Epithelial cell of proximal tubule (primary cell): ENCODE measurements at places on chromosomes 12 and 14. TPM values are rescaled to one million over a fixed set of nuclear protein-coding genes. Genes with fewer than 3 reads are reported as not detected.
A peak's percentile ranks its signal among the peaks of the same experiment; 100 is the strongest.

Gene SCNN1A
- total RNA-seq, result 15.6 and 52.2 TPM in 2 replicates

Gene KRT5
- not detected in 2 replicates for total RNA-seq

Gene PTGER2
- 2.2 TPM in 2 replicates for total RNA-seq

Gene GCH1
- 13.5 and 15.0 TPM in 2 replicates for total RNA-seq

Gene C12orf54
- total RNA-seq, result not detected in 2 replicates

Gene SARNP
- 155 and 203 TPM in 2 replicates for total RNA-seq

Gene HRK
- total RNA-seq, result not detected in 2 replicates

Gene GOLGA5
- 23.4 and 25.0 TPM in 2 replicates for total RNA-seq

DNA sequence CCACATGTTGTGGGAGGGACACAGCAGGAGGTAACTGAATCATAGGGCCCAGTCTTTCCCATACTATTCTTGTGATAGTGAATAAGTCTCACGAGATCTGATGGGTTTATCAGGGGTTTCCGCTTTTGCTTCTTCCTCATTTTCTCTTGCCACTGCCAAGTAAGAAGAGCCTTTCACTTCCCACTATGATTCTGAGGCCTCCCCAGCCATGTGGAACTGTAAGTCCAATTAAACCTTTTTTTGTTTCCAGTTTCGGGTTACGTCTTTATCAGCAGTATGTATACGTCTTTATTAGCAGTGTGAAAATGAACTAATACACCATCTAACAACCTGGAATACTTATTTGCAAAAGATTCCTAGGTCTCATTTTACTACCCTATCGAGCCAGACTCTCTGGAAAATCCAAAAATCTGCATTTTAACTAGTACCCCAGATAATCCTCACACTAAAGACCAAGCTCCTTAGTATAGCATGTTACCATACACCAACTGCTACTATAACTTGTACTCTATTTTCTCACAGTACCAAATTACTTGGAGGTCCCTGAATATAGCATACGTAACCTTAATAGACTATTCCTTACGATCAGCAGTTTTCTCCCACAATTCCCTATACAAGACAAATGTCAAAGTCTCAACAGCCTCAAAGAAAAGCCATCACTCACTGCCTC lies 11.5 kb downstream of the GTF2A1 start:
- DNase-seq, result no peak

DNA sequence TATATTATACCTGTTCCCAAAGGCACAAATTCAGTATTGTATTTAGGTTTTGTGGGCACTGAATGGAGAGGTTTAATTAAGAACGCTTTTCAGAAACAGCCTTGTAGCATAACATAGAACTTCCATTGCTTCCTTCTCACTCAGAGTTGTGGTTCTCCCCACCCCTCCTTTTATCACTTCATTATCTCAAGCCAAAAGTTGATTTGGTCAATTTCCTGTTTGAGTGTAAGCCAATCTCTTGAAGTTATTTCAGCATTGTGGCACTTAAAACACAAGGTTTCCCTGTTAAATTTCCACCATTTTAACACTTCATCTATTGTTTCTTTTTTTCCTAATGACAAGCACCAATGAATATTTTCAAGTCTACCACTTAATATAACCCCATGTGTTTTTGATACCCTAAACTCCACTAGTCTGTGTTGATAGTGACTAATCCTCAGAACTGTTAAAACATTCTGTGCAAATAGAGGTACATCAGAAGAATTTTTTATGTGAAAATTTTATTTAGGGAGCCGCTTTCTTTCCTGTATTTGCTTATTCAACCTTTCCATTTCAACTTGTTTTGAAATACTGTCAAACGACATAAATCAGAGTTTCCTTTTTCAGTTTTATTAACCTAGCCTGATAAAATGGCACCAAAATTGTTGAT lies 340.1 kb downstream of the BCAT1 start:
- no peak for DNase-seq

DNA sequence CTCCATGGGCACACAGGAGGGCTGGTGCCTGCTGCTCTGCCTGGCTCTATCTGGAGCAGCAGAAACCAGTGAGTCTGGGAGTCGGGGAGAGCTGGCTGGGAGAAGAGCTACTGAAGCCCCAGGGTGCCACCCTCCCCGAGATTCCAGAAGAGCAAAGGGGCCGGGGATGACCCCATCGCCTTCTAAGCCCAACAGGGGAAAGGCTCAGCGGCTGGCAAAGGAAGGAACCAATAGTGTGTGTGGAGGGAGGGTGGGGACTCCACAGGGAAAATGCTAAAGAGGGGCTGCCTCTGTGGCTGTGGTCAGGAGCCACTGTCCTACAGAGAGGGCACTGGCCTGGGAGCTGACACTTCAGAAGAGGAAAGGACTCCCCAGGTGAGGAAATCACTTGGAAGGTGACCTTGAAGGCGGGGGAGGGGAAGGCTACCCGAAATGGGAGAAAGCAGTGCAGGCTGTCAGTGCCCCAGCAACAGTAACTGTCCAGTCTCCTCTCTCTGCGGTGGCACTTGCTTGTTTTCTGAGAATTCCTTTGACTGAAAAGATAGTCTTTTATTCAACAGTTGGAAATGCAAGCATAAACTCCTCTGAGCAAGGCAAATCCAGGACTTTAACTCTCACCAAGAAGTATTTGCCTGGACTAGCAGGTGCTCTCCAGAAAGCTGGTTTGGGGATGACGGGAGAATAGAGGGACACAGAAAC lies 552 bp downstream of the TAPBPL start:
- DNase-seq, result no peak

- DNase-seq, result no peak
These were observed 32.7 kb downstream of the ANAPC7 start for GRCh38 chr12:110370732-110371231.

DNA sequence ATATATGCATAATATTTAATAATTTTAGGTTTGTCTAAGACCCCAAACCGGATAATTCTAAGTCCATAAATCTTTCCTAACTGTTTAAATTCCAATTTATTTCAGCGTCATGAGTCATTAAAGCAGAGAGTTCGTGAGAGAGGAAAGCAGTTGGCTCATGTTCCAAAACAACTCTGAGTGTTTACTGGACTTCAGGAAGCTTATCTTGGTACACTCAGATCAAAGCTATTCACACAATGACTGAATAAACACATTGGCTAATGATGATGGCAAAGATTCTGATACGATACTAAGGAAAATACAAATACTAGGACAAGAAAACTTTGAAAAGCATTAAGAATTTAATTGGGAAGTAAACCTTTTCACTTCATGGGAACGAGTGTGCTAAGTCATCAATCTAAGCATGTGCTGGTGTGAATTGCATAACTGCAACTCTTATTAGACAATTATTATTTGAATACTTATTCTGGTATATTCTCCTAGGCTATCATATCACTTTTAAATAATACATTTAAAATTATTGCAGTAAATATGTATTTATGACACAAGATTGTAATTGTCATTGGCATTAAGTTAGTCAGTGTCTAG lies 34.8 kb upstream of the CLEC14A start:
- DNase-seq, result peak; percentile 43

DNA sequence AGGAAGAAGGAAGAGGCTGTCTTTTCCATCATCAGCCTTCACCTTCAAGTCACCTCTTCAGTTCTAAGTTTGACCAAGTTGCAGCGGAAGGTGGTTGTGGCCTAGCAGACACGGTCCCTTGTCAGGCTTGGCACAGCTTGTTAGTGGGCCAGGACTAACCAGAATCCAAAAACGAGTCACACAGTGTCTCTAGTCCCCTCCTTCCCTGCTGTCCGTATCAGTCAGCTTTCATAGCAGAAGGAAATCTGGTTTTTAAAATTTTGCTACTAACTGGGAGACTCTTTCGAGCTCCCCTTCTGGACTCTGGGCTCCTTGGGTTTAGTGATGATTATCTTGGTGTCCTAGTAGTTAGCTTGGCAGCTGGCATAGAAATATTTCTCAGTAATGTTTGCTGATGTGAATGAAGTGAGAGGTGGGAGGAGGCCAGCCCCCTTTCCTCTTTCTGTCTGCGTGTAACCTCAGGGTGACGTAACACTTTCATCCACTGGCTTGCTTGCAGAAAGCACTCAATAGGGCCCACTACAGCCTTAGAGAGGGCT lies 3.8 kb downstream of the ETV6 start:
- no peak for DNase-seq

- no peak for DNase-seq
These were observed 13.9 kb upstream of the RPH3A start for GRCh38 chr12:112777387-112778310.

DNA sequence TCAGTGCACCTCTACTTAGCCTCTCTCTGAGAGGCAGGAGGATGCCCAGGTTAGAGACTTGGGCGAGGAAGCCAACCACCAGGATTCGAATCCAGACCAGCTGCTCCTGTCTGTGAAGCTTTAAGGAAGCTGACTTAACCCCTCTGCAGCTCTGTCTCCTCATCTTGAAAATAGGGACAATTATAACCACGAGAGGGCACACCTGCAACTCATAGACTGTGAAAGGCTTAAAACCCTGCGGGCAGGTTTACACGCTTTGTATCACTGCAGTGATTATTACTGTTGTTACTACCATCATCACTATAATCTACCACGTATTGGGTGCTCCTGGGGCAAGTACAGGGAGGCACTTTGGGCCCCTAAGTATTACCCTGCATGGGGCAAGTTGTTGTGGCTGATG lies 379.8 kb downstream of the VRK1 start:
- DNase-seq, result no peak

DNA sequence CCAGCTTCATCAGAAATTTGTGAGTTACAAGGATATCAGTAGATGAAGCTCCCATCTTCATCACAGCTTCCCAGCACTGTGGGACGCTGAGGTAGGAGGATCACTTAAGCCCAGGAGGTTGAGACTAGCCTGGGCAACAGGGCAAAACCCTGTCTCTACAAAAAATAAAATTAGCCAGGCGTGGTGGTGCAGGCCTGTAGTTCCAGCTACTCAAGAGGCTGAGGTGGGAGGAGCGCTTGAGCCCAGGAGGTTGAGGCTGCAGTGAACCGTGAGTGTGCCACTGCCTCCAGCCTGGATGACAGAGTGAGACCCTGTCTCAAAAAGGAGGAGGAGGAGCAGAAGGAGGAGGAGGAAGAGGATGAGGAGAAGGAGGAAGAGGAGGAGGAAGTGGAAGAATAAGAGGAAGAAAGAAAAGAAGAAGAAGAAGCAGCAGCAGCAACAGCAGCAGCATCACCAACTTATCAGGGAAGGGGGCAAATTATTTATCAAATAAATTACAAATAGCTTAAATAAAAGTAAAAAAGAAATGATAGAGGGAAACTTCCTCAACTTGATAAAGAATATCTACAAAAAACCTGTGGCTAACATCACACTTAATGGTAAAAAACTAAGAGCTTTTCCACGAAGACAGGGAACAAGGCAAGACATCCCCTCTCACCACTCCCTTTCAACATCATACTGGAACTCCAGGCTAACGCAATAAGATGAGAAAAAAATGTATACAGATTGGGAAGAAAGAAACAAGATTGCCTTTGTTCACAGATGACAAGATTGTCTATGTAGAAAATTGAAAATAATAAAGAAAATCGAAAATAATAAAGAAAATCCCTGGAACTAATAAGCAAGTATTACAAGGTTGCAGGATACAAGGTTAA lies 69.6 kb downstream of the NINJ2 start:
- DNase-seq, result no peak

- DNase-seq, result no peak
These were observed 989.1 kb upstream of the TMEM132C start for GRCh38 chr12:127277882-127278281.

DNA sequence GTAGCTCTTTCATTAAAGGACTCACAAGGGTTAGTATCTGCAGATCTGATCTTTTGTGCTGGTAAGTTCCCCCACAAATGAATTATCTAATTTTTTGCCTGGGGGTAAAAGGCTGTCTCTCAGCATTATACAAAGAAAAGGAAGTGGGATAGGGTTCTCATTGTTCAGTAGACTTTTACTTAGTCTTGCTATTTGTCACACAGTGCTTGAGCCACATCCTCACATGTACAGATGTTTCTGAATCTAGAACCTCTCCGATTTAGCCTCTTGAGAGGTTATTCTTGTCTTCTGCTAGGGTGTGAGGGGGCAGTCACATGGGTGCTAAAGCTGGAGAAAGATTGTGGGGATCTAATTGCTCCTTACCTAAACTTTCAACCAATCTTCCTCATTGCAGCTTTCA lies 93.0 kb downstream of the SLC41A2 start:
- DNase-seq, result no peak

DNA sequence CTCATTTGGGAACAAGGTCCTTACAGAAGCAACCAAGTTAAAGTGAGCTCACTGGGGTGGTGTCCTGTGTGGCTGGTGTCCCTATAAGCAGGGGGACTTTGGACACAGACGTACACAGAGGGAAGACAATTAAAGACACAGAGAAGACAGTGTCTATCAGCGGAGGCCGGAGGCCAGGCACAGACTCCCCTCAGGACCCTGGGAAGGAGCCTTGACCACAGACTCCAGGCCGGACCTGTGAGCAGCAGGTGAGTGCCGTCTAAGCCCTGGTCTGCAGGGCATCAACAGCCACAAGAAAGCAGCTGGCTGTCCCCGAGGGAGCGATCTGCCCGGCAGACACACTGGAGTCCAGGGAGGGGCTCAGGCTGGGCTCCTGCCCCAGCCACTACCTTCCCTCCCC lies 219.1 kb upstream of the C14orf180 start:
- no peak for DNase-seq

GRCh38 chr14:101408077-101408831 lies 153.0 kb upstream of the DIO3 start:
- DNase-seq, result no peak

DNA sequence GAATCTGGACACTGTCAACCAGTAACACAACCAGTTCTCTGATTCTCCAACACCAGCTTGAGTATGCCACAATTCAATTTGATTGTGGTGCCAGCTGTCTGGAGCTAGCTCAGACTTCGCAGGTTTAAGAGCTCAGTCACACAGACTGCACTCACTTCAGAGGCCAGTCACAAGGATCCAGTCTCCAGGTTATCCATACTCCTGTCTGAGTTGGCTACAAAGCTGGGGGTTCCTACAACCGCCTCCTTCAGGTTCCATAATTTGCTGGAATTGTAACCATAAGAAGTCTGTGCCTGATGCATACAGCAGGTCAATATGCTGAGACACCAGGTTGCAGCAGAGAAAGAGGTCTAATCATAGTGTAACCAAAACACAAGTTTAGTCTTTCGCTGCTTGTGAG lies 70.5 kb upstream of the CPSF6 start:
- no peak for DNase-seq

GRCh38 chr14:77014004-77014604 lies 14.4 kb downstream of the IRF2BPL start:
- DNase-seq, result no peak

GRCh38 chr12:97305651-97306050 lies 157.0 kb upstream of the RMST start:
- no peak for DNase-seq

GRCh38 chr12:101480849-101481248 lies 5.7 kb downstream of the SPIC start:
- no peak for DNase-seq

DNA sequence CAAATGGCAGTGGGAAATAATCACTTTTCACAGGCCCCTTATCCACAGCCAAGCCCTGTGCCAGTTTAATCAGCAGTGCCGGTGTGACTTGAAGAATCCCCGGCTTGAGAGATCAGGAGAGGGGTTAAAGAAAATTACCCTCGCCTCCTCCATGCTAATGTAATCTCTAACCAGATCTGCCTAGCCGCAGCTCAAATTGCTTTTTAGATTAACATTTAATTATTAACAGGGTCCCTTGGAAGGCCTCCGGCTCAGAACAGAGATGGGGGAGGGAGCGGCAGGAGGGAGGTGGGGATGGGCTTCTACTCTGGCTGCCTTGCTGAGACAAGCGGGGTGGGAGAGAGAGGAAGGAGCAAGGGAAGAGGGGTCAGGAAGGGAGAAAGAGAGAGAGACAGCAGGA lies 24.0 kb downstream of the FAM222A start:
- DNase-seq, result no peak

GRCh38 chr12:79373896-79374499 lies 316.8 kb downstream of the PAWR start:
- no peak for DNase-seq

GRCh38 chr12:94286583-94287244 lies 138.3 kb downstream of the PLXNC1 start:
- DNase-seq, result no peak

GRCh38 chr14:21054123-21054767 lies 3.4 kb upstream of the RNASE8 start:
- DNase-seq, result no peak
